ENCODE measurements at places on chromosomes 3 and 15. TPM values are rescaled to one million over a fixed set of nuclear protein-coding genes. Genes with fewer than 3 reads are reported as not detected.

The PLA2G4E gene
- polyA plus RNA-seq: 0.07 TPM

The SLC12A6 gene
- polyA plus RNA-seq: 7.8 TPM

The LMAN1L gene
- polyA plus RNA-seq: not detected

The ANKDD1A gene
- 2.3 TPM for polyA plus RNA-seq

The BTLA gene
- not detected for polyA plus RNA-seq

The GAP43 gene
- not detected for polyA plus RNA-seq

The IMPG2 gene
- polyA plus RNA-seq: 0.05 TPM

The NMNAT3 gene
- 0.19 TPM for polyA plus RNA-seq

The SLC12A1 gene
- polyA plus RNA-seq: not detected

The RASGRP1 gene
- not detected for polyA plus RNA-seq
